Neural crest cell (in vitro differentiated cells): ENCODE measurements at places on chromosomes 6 and 20. TPM values are rescaled to one million over a fixed set of nuclear protein-coding genes. Genes with fewer than 3 reads are reported as not detected.

DNA sequence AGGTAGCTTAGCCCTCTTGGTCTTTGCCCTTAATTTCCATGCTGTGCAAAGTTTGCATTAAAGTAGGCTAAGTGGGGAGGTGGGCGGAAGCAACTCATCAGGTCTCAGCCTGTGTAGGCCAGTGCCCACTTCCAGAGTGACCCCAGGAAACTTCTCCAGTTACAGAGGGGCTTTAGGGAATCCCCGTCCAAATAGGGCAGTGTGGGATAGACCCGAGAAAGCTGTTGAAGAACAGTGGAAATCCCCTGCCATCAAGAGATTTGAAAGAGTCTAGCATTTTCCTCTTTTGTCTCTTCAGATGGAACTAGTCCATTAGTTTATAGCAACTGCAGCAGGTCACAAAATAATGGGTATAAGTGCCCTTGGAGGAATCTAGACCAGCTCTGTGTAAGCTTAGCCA is 20.2 kb downstream of the SF3B5 start:
- no peak for DNase-seq

DNA sequence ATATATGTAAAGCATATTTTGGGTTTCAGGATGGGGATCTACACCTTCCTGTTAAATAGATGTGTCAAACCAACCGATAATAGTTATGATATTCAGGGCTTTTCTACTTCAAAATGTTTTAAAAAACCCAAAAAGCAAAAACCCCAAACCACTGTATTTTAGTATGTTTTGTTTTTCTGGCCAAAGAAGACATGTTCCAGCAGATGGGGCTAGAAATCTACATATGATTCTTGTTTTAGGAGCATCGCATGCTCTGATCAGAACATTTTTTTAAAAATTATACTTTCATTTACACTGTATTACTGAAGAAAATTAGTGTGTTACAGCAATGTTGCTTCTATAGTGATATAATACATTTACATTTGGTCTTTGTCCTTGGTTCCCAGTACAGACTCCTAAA is 11.0 kb downstream of the RMND1 start:
- no peak for DNase-seq

DNA sequence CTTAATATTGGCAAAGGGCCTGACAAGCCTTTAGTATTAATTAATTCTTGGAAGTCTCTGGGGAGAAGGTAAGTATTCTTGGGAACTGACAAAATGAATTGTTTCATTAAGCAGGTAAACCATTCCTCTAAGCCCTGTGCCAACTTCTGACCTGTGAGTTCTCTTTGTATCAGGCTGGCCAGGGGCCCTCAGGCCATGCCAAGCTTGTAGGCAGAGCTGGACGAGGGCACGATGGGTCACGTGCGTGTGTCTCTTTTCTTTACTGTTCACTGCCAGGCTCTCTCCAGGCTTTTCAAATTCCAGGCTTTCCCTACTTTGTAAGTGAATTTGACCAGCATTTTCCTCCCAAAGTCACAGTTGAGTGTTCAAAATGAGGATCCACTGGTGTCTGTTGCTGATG is 112.4 kb downstream of the NRN1 start:
- DNase-seq, result no peak

GRCh38 chr20:23356203-23356602 is 5.6 kb downstream of the NXT1 start:
- no peak for DNase-seq

GRCh38 chr6:52263709-52264540 is 19.6 kb upstream of the IL17F start:
- peak; percentile 67 for DNase-seq

DNA sequence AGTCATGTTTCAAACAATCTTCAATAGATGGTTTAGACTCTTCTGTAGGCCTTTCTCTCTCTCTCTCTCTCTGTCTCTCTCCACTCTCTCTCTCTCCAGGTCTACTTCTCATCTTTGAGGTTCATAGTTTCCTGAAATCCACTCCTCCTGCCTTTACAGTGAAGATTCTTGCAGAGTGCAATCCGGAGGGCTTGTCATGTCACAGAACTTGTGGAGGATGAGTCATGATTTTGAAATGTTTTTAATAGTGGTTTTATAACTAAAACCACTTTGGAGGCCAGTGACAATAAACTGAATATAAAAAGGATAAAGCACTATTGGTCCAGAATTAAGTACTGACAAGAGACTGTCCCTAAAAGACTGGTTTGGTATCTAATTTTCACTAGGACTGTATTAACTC is 156.3 kb downstream of the KIF6 start:
- no peak for DNase-seq

Gene SYCP2L
- 5.6 and 9.9 TPM in 2 replicates for total RNA-seq

Gene CCR6
- total RNA-seq, result not detected in 2 replicates

DNA sequence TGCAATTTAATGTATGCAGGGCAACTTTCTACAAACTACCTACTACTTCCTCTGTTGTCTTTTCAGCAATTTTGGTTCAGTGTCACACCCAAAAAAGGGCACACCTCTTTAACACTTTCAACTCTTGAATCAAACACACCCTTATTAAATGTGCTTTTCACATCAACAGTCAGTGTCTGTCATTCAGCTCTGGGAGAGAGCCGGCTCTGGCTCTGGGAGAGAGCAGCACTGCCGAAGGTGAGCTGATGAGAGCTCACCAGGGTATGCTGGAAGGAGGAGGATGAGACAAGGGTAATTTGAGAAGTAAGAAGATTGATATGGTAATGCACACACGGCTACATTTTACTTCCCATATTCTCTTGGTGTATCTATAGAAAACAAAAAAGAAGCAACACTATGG is 134.3 kb downstream of the RTN4IP1 start:
- DNase-seq, result no peak

GRCh38 chr6:1820165-1820564 is 210.4 kb downstream of the FOXC1 start:
- no peak for DNase-seq

GRCh38 chr20:20192366-20192765 is 140.0 kb downstream of the CFAP61 start:
- DNase-seq, result no peak

Gene TFAP2C
- total RNA-seq, result 4.0 and 4.9 TPM in 2 replicates

Gene SLC17A1
- not detected in 2 replicates for total RNA-seq

GRCh38 chr20:58239216-58239615 is 10.8 kb upstream of the ANKRD60 start:
- DNase-seq, result no peak

GRCh38 chr20:17889226-17889625 is 79.4 kb downstream of the SNX5 start:
- DNase-seq, result no peak

Gene LGSN
- not detected in 2 replicates for total RNA-seq

DNA sequence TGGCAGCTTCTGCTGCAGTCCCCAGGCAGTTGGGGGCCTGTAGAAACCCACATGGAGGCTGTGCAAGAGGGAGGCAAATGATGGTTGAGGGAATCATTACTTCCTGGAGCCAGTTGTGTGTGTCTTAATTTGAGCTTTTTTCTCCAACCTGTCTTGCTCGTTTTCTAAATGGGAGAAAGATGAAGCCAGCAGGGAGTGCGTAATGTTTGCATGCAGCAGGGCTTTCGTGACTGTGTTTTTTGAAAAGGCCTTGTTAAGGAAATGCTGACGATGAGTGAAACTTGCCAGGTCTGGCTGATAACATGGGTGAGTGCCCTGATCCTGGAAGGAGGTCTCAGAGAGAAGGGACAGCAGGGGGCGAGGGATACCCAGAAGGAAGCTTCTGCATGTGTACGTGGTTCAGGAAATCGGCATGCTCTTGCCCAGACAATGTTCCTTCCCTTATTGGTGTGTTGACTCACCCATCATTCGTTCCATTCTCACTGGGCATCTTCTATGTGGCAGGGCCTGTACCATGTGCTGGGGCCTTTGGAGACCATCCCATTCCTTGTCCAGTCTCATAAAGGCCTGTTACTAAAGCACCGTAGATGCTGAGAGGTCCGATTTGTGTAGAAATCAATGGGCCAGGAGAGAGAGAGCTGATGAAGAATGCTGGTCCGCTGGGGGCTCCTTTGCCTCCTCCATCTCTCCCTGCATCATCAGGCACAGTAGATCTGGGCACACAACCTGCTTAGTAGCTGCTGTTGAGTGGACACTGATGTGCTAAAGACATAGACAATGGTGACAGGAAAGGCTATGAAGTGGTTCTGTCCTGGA is 27.4 kb downstream of the GLP1R start:
- no peak for DNase-seq

Gene VWA7
- total RNA-seq, result 2.0 and 2.7 TPM in 2 replicates

DNA sequence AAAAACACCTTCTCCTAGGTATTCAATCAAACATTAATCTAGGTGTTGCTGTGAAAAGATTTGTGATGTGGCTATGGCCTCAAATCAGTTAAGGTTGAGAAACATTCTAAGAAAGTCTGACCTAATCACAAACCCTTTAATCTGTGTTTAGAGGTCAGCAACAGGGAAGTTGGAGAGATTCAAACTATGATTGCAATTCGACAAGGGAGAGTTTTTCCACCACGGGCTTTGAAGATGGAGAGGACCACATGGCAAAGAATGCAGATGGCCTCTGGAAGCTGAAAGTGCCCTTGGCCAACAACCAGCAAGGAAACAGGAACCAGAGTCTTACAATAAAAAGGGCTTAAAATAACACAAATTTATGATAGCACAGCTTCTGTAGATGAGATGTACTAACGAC is 29.6 kb upstream of the LGSN start:
- DNase-seq, result no peak

Gene RREB1
- 28.3 TPM in 2 replicates for total RNA-seq

GRCh38 chr20:34514897-34515483 is 1.2 kb upstream of the DYNLRB1 start:
- DNase-seq, result no peak

Gene SIRPD
- total RNA-seq, result not detected in 2 replicates

DNA sequence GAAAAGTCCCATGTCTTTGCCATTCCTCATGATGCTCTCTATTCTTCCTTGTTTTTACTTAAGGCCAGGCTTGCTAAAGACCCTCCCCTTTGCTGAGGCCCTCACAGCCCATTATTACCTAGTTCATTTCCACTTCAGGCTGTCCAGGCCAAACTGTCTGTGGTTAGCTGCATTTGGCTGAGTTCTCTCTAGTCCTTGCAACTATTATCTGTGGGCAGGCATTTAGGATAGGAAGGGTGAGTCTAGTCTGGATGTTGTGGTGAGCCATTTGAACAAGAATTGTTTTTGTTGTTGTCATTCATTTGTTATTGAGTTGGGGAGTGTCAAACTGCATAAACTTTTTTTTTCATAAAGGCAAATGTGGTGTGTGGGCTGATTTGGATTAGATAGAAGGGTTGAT is 182.4 kb downstream of the CD109 start:
- no peak for DNase-seq

DNA sequence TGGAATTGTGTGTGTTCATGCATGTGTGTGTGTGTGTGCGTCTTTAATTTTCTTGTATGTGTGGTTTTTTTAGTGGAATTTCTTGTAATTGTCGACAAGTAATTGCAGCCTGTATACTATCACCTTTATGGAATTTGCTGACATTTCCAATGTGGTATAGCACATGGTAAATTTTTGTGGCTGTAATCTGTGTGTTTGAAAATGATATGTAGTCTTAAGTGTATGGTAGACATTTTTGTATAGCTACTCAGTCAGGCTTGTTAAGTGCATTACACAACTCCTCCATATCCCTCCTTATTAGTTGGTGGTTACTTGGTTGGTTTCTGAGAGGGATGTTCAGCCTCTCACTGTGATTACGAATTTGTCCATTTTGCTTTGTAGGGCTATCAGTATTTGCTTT is 384.5 kb upstream of the HSF2 start:
- no peak for DNase-seq

DNA sequence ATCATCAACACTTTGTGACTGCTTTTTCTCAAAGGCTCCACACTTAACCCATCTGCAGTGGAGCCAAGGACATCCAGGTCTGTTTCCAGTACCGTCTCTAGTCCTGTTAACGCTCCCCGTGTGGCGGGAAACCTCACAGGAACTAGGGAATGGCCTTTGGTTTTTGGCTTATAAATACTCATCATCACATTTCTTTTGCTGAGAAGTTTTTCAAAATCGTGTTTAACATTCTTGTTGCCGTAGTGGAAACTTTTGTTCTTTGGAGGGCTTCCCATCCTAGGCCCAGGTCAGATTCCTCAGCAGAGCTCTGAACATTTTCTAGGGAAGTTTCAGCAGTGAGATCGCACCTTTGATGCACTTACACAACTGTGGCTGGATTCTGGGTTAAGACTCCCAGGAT is 24.6 kb downstream of the DAAM2 start:
- DNase-seq, result no peak

- peak; percentile 44 for DNase-seq
Measured at GRCh38 chr6:35727935-35728682, 8.7 kb upstream of the ARMC12 start.

DNA sequence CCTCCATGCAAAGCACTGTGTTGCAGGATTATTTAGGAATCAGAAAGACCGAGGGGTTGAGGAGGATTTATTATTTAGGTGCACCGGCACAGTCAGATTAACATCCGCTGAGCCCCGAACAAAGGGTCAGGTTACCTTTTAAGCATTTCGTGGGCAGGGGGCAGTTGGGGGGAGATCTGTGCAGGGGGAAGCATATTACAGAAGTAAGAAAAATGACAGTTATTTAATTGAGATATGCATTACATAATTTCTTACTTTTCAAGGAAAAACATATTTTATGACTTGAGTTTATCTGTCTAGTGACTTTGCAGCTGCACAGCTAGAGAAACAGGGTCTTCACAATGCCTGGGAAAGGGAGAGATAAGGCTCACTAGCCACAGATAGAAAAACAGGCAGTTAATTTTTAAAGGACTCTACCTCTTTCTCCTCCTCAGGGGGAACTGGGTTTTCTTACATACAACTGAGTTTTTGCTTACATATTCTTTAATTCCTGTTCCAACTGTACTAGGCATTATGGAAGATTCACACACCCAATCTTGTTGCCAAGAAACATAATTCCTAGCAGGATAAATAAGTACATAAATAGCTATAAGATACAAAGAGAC is 1.7 kb upstream of the HINT3 start:
- no peak for DNase-seq
